MM.1S (cell line): ENCODE measurements at places on chromosomes 6 and 20.

GRCh38 chr6:137926207-137926731 is 59.2 kb downstream of the TNFAIP3 start:
- DNase-seq: peak; percentile 46

DNA sequence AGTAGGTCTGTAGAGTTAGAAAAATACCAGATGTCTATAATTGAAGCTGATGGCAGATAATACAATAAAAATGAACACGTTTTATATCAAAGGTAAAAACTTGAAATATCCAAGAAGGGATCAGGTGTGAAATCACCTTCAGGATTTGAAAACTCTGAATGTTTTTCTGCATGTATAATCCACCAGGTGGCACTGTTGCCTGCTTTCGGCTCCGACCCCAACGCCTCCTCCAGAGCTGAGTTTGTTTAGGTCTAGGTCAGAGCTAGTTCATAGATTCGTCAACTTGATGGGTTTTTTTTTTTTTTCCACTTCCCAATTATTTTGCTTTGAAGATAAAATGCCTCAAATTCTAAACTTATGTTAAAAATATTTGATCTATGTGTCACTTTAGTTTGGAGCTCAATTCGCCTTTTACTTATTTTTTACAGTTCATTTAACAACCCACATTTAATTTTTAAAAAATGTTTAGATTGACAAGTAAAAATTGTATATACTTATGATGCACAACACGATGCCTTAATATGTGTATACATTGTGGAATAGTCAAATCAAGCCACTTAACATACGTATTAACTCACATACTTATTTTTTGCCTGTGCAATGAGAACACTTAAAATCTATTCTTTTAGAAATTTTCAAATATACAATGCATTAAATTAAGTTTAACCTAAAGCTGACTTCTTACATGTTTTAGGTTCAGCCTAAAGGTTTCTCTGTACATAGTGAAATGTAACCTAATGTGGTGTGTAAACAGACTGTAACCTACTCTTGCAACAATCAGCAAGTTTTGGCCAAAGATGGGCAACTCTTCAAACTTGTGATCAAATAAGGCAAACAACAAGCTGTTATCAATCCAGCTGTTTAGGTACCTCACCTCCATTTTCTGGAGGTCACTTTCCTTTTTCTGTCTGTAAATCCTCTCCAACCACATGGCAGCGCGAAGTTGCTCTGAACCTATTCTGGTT is 39.4 kb upstream of the ENPP4 start:
- peak; percentile 66 for DNase-seq

GRCh38 chr6:44784195-44784594 is 396.7 kb downstream of the CDC5L start:
- no peak for DNase-seq

- DNase-seq: no peak
These were observed 44.1 kb downstream of the ZHX3 start for GRCh38 chr20:41273445-41273844.

DNA sequence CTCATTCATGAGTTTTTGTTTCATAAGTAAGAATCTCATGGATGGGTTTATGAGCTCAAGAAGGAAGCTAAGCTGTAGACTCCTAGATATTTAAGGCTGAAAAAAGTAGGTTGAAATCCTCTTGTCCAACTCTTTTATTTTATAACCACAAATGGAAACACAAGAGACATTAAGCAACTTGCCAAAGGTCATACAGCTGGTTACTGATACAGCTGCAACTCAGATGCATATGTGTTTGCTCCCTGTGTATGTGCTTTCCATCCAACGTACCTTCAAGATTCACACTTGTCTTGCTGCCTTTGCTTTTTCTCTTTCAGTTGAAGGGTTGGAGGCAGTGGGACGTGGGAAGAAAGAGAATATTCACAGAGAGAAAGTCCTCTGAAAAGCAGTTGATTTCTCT is 153.5 kb upstream of the STMND1 start:
- DNase-seq: no peak

- no peak for DNase-seq
These were observed 98.5 kb downstream of the TFAP2A start for GRCh38 chr6:10316373-10316721.

GRCh38 chr20:1164871-1165270 is 19.9 kb downstream of the TMEM74B start:
- no peak for DNase-seq

- DNase-seq: no peak
These were observed 12.0 kb upstream of the PTPN1 start for GRCh38 chr20:50498071-50498776.

- no peak for DNase-seq
These were observed 5.7 kb downstream of the BCL2L1 start for GRCh38 chr20:31716818-31717477.

GRCh38 chr6:121873595-121873994 is 438.1 kb downstream of the GJA1 start:
- DNase-seq: no peak

- no peak for DNase-seq
These were observed 12.2 kb upstream of the STK35 start for GRCh38 chr20:2089447-2089846.

- peak; percentile 36 for DNase-seq
These were observed 968 bp downstream of the PHF3 start for GRCh38 chr6:63636518-63637021.

- peak; percentile 66 for DNase-seq
These were observed 52.5 kb downstream of the ATG5 start for GRCh38 chr6:106273087-106273486.

DNA sequence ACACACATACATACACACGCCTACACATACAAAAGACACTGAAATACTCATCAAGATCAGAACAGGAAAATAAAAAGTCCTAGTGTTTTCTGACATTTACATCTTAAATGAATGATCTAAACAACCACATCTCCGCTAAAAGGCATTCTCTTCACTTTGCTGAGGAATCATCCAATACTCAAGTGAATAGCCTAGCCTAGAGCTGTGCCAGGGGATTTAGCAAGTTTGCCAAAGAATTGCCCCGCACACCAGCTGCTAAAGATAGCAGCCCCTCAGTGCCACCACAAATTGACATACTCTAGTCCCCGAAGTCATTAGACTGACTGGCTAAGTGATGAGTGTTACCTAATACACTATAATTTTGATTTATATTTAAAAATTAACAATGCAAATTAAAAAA is 246.8 kb upstream of the POU3F2 start:
- no peak for DNase-seq

DNA sequence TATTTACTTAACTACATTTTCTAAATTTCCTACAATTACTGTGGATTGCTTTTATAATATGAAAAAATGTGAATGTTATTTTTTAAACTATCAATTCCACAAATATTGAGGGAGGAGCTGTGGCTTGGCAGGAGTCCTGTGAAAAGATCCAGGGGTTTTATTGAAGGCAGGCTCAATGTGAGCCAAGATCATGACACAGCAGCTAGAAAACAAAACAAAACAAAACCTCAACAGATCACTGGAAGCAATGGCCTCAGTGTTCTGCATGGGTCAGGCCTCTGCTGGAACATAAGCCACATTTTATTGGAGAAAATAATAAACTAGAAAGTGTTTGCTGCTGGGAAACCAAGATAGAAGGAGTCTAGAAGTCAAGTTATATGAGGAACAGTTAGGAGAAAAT is 19.4 kb upstream of the RCAN2 start:
- DNase-seq: no peak

- no peak for DNase-seq
These were observed 170.9 kb downstream of the UBE3D start for GRCh38 chr6:82894653-82895259.
